ENCODE measurements at places on chromosomes 13 and 19.
A peak's percentile ranks its signal among the peaks of the same experiment; 100 is the strongest.

DNA sequence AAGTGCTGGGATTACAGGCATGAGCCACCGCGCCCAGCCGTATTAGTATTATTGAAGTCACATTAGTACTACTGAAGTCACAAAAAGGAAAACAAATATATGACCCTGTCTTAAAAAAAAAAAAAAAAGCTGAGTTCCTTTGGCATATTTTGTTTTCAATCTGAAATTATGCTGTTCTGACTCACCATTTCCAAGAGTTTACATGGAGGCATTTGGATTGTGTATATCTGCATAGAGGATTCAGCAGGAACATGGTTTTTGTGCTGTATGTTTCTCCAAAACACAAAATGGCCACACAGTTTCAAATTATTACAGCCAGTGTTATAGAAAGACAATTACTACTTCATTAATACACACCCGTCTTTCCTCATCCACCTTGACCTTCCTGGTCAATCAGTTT is 103.5 kb upstream of the TSC22D1 start:
- no peaks in the 10 kb centered on the region for H3K27me3 ChIP-seq
- H3K4me1 ChIP-seq, result no peaks in the 10 kb centered on the region
- no peak overlapping the region for H3K4me3 ChIP-seq
- H3K36me3 ChIP-seq, result no peaks in the 10 kb centered on the region

- peak overlapping the region; percentile 84 for H3K4me3 ChIP-seq
- H3K4me1 ChIP-seq, result peaks cover 24% of the 10 kb centered on the region
- no peaks in the 10 kb centered on the region for H3K36me3 ChIP-seq
- no peaks in the 10 kb centered on the region for H3K27me3 ChIP-seq
- DNase-seq, result peak; percentile 76
Observed at GRCh38 chr19:15463861-15464371, 428 bp downstream of the RASAL3 start.

- no peak for DNase-seq
- H3K27ac ChIP-seq, result no peak overlapping the region
Observed at GRCh38 chr13:25462301-25463125, 90.7 kb downstream of the ATP8A2 start.

GRCh38 chr13:112873851-112874750 is 94.9 kb upstream of the MCF2L start:
- H3K27ac ChIP-seq, result peak overlapping the region; percentile 58
- H3K36me3 ChIP-seq, result no peaks in the 10 kb centered on the region
- no peaks in the 10 kb centered on the region for H3K27me3 ChIP-seq
- H3K4me1 ChIP-seq, result peaks cover 20% of the 10 kb centered on the region
- DNase-seq, result peak; percentile 73
- peak overlapping the region; percentile 37 for H3K4me3 ChIP-seq

DNA sequence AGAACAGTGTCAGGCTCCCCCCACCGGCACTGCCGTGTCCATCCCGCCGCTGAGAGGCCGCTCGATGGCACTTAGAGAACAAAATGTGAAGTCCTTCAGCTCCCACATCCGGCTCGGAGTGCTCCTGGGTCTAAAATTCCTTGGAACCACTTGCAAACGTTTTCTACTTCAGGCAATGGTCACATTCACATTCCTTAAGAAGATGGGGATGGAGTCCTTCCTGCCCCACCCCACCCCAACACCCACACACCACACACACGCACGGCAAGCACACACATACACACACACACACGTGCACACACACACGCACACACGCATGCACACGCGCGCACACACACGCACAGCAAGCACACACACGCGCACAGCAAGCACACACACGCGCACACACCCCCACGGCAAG is 83.4 kb downstream of the SOX1 start:
- no peaks in the 10 kb centered on the region for H3K4me1 ChIP-seq
- H3K27ac ChIP-seq, result no peak overlapping the region
- H3K36me3 ChIP-seq, result no peaks in the 10 kb centered on the region
- H3K27me3 ChIP-seq, result no peaks in the 10 kb centered on the region
- H3K4me3 ChIP-seq, result no peak overlapping the region

GRCh38 chr19:13044231-13044836 is 49.1 kb downstream of the NFIX start:
- DNase-seq, result no peak
- H3K36me3 ChIP-seq, result no peaks in the 10 kb centered on the region
- no peak overlapping the region for H3K27ac ChIP-seq
- no peak overlapping the region for H3K4me3 ChIP-seq
- no peaks in the 10 kb centered on the region for H3K4me1 ChIP-seq
- H3K27me3 ChIP-seq, result peaks cover 12% of the 10 kb centered on the region

DNA sequence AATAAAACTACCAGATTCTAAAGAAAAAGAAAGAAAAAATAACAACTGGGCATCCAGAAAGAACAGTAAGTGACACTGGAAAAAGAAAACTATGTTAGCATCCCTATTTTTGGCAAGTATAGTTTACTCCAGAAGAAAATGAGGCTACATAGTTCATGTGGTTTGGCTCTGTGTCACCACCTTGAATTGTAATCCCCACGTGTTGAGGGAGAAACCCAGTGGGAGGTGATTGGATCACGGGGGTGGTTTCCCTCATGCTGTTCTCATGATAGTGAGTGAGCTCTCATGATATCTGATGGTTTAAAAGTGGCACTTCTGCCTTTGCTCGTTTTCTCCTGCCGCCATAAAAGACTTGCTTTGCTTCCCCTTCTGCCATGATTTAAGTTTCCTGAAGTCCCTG is 76.9 kb downstream of the ITGBL1 start:
- H3K4me3 ChIP-seq, result no peak overlapping the region
- no peaks in the 10 kb centered on the region for H3K4me1 ChIP-seq
- no peak overlapping the region for H3K27ac ChIP-seq
- DNase-seq, result no peak

DNA sequence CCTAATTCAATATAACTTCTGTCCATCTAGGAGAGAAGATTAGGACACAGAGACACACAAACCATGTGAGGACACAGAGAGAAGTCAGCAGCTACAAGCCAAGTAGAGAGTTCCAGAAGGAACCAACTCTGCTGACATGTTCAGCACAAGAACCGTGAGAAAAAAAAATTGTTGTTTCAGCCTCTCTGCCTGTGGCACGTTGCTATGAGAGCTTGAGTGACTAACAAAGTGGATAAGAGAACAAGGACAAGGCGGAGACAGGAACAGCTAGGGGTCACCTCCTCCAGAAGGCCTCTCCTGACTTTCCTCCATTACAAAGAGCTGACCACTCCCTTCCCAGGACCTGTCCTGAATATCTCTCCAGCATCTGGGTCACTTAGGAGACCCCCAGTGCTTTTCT is 5.6 kb upstream of the SIGLEC12 start:
- no peak overlapping the region for H3K27ac ChIP-seq
- H3K27me3 ChIP-seq, result no peaks in the 10 kb centered on the region
- H3K4me1 ChIP-seq, result no peaks in the 10 kb centered on the region

GRCh38 chr13:45340422-45341033 is 455 bp downstream of the TPT1 start:
- peak overlapping the region; percentile 97 for H3K27ac ChIP-seq
- DNase-seq, result peak; percentile 57
- 0 out of 2 replicates have a peak, but pooled peaks cover 7% of the 10 kb centered on the region for H3K4me1 ChIP-seq
- peaks cover 12% of the 10 kb centered on the region for H3K36me3 ChIP-seq
- H3K27me3 ChIP-seq, result no peaks in the 10 kb centered on the region

DNA sequence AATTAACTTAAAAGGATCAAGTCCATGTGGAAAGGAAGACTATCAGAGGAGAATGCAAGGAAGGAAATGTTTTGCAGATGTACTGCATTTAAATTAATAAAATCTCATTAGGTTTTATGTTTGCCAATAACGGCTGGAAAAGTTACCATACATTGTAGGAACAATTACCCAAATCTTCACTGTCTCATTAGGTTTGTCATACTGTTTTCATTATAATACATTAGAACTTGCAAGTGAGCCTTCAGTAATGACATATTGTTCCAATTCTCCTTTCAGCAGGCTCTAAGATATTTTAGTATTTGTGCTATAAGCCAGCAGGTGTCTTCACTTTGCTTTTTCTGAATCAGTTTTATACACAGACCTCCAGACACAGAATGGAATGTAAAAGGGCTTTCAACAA is 661.6 kb upstream of the KLHL1 start:
- H3K4me3 ChIP-seq, result no peak overlapping the region
- H3K27me3 ChIP-seq, result no peaks in the 10 kb centered on the region
- DNase-seq, result no peak
- H3K36me3 ChIP-seq, result no peaks in the 10 kb centered on the region

DNA sequence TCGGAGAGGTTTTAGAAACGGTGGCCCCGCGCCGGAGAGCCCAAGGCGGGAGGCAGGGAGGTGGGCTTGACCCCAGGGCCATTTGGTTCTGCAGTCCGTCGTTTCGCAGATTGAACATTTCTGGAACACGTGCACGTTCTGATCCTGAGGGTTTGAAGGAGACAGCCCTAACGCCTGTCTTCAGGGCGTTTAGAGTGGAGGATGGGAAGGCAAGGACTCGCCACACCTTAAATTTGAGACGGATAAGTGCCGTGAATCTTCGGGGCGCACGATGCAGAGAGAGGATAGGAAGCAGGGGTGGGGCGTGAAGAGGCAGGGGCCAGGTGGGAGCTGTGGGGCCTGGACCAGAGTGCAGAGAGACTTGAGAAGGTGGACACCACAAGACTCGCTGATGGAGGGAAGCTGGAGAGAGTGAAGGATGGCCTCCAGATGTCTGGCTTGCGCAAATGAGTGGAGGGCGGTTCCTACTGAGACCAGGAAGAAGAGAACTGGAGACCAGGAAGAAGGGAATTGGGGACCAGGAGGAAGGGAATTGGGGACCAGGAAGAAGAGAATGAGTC is 804 bp upstream of the MIER2 start:
- no peak for DNase-seq
- peaks cover 75% of the 10 kb centered on the region for H3K27me3 ChIP-seq
- no peak overlapping the region for H3K27ac ChIP-seq
- H3K4me3 ChIP-seq, result no peak overlapping the region

DNA sequence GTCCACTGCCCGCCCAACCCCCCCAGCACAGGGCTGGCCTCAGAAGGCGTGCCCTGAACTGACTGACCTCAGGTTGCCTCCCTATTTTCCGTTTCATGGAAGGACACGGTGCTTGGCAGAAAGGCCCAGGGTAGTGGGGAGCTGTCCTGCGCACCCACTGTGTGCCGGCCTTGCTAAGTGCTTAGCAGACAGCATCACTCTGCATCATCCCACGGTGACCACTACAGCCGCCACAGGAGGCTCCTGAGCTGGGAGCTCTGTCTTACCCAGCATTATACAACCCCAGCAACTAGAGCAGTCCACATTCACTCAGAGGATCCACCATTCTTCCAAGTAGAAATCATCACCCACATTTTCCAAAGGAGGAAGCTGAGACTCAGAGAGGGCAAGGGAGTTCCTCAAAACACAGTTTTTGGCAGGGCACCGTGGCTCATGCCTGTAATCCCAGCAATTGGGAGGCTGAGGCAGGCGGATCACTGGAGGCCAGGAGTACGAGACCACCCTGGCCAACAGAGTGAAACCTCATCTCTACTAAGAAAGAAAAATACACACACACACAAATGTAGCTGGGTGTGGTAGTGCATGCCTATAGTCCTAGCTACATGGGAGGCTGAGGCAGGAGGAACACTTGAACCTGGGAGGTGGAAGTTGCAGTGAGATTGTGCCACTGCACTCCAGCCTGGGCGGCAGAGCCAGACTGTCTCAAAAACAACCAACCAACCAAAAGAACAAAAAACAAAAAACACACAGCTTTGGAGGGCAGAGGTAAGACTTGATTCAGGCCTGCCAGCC is 1.6 kb downstream of the SBK2 start:
- H3K4me1 ChIP-seq, result no peaks in the 10 kb centered on the region
- no peak overlapping the region for H3K4me3 ChIP-seq
- peaks cover 64% of the 10 kb centered on the region for H3K27me3 ChIP-seq

GRCh38 chr19:19345232-19345631 is 24.6 kb downstream of the MAU2 start:
- H3K27ac ChIP-seq, result no peak overlapping the region
- H3K36me3 ChIP-seq, result peaks cover 4% of the 10 kb centered on the region
- DNase-seq, result no peak
- no peaks in the 10 kb centered on the region for H3K4me1 ChIP-seq
- H3K4me3 ChIP-seq, result no peak overlapping the region

- peaks cover 12% of the 10 kb centered on the region for H3K4me1 ChIP-seq
- H3K27ac ChIP-seq, result no peak overlapping the region
- H3K36me3 ChIP-seq, result no peaks in the 10 kb centered on the region
- H3K4me3 ChIP-seq, result no peak overlapping the region
- no peaks in the 10 kb centered on the region for H3K27me3 ChIP-seq
Observed at GRCh38 chr19:8392017-8392591, 1.9 kb downstream of the RAB11B start.

DNA sequence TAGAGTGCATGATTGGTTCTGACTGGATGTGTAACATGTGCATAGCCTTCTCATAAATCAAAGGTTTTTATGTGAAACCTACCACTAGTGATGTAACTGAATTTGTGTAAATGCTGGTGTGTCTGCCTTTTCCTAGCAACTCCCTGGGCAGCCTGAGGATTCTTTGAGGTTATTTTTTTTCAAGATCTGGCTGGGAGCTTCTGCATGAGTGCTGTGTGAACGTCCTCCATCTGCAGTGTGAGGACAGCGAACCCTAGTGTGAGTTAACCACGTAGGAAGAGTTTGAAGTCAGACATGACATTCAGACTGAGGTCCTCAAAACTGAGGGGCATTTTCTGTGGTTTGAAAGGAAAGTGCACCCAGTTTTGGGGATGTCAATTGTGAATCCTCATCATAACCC is 39.9 kb downstream of the DPRX start:
- no peaks in the 10 kb centered on the region for H3K4me1 ChIP-seq
- DNase-seq, result no peak
- H3K36me3 ChIP-seq, result no peaks in the 10 kb centered on the region
- H3K27me3 ChIP-seq, result no peaks in the 10 kb centered on the region

DNA sequence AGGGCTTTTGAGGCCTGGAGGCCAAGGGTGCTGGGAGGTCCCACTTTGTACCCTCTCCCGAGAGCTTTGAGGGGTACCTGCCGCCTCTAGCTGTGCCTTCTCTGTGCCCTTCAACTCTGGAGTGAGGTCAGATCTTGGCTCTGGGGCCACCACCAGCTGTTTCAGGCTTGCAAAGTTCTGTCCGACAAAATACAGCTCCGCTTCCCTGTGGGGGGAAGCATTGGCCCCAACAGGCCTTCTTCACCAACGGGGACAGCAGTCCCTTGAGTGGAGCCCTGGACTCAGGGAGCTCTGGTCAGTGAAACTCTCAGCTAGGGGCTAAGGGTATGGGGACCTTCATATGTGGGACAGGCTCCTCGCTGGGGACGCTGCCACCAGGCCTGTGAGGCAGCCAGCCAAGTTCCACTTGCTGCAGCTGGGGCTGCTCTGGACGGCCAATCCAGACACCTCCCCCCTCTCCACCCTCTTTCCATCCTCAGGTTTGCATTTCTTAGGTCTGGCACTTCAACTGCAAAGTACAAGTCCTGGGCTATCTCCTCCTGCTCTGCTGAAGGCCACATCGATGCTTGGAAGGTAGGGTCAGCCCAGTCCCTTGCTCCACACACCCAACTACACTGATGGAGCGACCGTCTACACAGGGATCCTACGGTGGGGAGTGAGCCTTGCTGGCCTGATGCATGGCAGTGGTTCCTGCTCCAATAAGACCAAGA is 46.8 kb downstream of the C13orf46 start:
- H3K4me3 ChIP-seq, result no peak overlapping the region
- no peaks in the 10 kb centered on the region for H3K27me3 ChIP-seq
- no peak overlapping the region for H3K27ac ChIP-seq

Data from MM.1S (cell line).